Activated naive CD8-positive, alpha-beta T cell treated with anti-CD3 and anti-CD28 coated beads, Interleukin-2, amount 50 U/mL, for 24 hours (primary cell): ENCODE measurements at places on chromosomes 11 and 22.

DNA sequence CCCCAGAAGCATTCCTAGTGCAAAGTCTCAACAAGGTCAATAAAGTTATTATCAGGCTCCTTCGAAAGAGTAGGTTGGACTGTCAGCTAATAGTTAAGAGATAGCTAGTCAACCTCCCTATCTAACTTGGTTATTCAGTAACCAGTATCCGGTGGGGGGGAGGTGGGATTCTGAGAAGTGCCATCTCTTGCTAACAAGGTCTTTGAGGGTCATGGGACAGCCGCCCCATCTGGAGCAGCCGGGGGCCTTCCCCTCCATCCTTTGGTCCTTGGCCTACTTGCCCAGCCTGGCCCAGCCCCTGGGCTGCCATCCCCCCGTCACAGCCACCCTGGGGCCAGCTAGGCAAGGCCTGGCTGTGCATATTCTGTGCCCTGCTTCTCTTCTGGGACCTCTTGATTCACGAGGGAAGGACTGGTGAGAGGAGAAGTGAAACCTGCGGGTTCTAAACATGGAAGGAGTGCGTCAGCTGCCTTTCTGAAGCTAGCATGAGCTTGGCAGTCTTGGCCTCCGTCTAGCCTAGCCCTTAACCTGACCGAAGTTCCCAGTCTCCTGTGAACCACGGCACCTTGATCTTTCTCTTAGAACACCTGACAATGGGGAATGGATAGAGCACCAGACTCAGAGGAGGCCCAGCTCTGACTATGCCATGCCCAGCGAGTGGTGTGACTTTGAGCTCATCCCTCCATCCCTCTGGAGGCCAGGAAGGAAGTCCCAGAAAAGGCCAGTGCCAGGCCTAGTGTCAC, 9.3 kb downstream of the SLC37A2 start:
- no peak for DNase-seq

GRCh38 chr11:35223371-35223796, 84.4 kb downstream of the CD44 start:
- DNase-seq = no peak

DNA sequence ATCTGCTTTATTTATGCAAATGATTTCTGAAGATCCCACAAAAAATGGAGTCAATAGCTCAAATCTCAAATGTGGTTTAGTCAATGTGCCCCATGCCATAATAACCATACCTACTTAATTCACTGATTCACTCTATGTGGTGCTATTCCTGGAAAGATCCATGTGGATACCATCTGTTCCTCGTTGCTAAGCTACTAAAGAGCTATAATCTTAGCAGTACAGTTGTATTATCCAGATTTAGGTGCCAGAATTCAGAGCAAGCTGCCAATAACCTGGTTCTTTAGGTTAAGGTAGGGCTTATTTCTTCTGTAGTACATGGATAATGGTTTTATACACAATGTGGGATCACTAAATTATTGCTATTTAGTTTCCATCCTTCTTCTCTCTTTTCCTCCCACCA, 974.7 kb upstream of the CCDC90B start:
- DNase-seq = no peak

DNA sequence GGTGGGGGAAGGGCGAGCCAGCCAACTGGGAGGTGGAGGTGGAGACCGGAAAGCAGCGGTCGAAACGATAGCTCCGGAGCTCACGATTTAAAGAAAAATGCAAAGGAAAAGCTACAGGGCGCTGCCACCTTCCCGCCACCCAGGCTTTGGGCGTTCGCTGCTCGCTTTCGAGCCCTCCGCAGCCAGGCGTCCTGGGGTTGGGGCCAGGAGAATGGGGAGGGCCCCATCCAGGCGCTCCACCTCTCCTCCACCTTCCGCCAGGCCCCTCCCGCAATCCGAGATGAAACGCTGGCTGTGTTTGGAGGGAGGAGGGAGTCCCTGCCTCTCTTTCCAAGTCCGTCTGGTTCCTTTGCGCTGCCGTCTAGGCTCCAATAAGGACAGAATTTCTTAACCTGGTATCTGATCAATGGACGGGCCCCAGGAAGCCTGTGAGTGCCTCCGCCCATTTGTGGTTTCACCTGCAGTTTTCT, 483 bp upstream of the ABTB2 start:
- DNase-seq = no peak

- peak; percentile 80 for DNase-seq
Measured at GRCh38 chr11:59053387-59053786, 32.7 kb upstream of the GLYATL1B start.

DNA sequence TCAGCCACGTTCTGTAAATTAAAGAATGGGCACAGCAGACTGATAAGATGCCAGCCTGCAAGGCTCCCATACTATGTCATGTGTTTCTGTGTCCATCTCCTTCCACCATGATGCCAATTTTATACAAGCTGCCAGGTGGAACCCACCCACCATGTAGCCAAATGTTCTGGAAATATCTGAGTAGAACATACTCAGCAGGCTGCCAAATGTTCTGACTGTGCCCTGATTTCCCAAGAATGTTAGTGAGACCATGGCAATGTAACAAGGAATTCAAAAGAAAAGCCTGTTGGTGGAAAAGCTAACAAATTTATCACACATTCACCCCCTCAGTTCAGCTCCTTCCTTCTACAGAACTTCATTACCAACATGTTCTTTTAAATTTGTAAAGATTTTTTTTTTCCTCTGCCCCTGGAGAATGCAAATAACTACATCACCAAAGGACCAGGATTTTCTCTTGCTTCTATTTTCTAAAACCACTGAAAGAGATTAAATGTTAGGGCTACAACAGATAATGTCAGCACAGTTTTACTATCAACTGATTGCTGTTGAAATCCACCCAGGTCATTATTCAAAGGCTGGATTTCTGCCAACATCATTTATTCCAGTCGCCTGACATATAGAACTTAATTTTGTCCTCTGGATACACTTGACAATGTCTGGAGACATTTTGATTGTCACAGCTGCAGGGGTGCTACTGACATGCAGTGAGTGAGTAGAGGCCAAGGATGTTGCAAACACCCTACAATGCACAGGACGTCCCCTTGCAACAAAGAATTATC, 3.1 kb downstream of the DMC1 start:
- DNase-seq = no peak

DNA sequence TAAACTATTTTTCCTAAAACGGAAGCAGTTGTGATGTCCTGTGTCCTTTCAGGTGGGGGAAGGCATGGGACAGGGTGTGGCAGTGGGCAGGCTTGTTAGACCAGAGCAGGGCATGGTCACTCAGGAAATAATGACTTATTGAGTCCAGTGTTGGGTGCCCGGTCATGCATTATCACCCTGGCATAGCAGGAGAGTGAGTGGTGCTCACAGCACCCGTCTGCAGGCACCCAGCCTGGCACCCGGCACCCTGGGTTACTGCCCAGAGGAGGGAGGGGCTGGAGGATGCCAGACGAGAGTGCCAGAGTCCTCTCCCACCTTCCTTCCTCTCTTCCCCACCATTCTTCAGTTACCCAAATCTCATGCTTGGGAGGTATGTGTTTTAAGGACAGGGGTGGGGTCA, 59.1 kb downstream of the ST3GAL4 start:
- no peak for DNase-seq

DNA sequence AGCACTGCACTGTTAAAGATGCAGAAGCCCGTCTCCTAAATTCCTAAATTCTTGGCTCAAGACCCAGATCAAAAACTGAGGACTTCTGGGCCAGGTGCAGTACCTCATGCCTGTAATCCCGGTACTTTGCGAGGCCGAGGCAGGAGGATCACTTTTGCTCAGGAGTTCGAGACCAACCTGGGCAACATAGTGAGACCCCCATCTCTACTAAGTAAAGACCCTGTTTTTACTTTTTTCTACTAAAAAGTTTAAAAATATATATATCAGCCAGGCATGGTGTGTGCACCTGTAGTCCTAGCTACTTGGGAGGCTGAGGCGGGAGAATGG, 29.7 kb downstream of the PDGFB start:
- DNase-seq = no peak
